NCI-H2029 (cell line): ENCODE measurements at places on chromosomes 5 and 9.

- no peak for DNase-seq
These were observed 1.9 kb upstream of the NDUFB6 start for GRCh38 chr9:32574858-32575257.

- DNase-seq, result no peak
These were observed 527 bp downstream of the MEF2C start for GRCh38 chr5:88882276-88883038.

- DNase-seq, result no peak
These were observed 374.9 kb downstream of the MAT2B start for GRCh38 chr5:163880302-163880701.

DNA sequence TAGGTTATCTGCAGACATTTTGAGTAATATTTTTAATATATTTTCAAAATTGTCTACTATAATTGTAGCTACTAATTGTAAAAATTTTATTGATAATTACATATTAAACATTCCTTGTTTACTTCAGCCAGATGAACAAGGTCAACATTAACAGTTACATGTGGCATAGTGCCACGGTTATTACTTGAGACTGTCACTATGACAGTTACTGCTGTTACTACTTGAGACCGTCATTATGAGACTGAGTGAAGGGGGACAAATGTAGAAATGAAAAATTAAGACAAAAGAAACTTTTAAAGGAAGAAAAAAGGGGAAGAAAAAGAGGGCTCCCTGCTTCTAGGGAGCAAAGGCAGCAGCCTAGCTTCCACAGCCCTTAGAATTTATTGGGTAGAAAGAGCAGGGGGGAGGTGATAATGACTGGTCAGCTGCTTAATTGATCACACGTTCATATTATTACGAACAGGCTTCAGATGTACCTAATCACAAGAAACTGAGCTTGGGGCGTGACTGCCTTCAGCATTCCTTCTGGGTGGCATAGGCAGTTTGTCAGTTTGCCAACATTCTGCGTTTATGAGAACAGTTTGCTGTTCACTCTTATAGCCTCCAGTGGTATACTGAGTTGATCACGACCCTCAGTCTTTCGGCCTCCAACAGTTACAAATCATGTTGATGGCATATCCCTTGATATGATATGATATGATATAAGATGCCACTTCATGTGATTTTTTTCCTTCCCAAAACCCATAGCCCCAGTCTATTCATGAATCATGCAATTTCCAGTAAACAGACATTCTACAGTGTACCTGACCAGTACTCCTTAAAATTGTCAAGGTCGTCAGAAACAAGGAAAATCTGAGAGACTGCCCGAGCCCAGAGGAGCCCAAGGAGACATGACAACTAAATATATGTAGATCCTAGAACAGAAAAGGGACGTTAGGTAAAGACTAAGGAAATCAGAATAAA is 13.1 kb downstream of the MARCHF6 start:
- DNase-seq, result no peak

DNA sequence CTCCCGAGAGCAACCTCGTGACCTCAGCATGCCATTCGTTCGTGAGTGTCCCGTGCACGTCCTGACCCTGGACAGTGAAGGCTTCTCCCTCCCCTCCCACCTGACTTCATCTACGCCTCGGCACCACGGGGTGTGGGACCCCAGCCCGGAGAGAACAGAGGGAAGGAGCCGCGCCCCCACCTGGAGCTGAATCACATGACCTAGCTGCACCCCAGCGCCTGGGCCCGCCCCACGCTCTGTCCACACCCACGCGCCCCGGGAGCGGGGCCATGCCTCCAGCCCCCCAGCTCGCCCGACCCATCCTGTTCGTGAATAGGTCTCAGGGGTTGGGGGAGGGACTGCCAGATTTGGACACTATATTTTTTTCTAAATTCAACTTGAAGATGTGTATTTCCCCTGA is 38.3 kb upstream of the FCN2 start:
- no peak for DNase-seq
